ENCODE measurements at places on chromosomes 12 and 14. TPM values are rescaled to one million over a fixed set of nuclear protein-coding genes. Genes with fewer than 3 reads are reported as not detected.

Gene DAAM1
- total RNA-seq = 23.9 TPM

Gene JAG2
- total RNA-seq = 7.2 TPM

DNA sequence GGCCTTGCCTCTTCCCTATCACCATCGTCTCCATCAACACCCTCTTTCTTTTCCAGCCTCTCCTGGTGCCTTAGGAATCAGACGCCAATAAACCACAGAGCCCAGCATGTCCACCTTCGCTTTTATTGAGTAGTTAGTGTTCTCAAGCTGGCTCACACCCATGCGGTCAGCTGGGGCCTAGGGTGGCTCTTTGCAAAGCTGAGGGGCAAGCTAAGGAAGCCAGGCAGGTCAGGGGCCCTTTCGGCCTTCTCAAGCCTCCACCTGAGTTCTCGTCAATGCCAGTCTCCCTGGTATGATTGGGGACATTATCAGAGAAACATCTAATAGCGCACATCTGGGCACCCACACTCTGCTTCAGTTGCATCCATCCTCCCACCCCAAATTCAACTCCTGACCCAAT lies 737 bp upstream of the TEX52 start:
- H3K4me3 ChIP-seq = no peak overlapping the region
- no peak for DNase-seq
- H3K36me3 ChIP-seq = no peaks in the 10 kb centered on the region
- no peaks in the 10 kb centered on the region for H3K4me1 ChIP-seq
- H3K27ac ChIP-seq = no peak overlapping the region

Gene TSHR
- 0.37 TPM for total RNA-seq

DNA sequence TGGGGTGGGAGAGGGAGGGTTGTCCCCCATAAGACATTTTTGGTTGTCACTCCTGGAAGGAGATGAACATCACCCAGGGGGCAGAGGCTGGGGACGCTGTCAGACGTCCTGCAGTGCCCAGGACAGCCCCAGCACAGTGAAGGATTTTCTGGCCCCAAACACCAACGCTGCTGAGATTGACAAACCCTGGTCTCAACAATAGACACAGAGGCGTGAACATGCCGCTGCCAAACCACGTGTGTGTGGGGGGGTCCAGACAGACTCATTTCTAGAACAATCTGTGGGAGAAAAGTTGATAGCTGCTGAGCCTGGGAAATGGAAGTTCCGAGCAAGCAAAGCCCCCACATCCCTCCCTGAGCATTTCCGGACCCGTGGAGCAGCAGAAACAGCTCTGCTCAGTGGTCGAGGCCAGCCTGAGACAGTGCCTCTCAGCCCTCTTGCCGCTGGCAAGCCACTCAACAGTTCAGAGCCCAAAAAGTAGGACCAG lies 43.8 kb upstream of the CLMN start:
- H3K27ac ChIP-seq = no peak overlapping the region
- no peaks in the 10 kb centered on the region for H3K36me3 ChIP-seq
- H3K4me3 ChIP-seq = no peak overlapping the region
- no peaks in the 10 kb centered on the region for H3K27me3 ChIP-seq

- H3K36me3 ChIP-seq = no peaks in the 10 kb centered on the region
- H3K4me1 ChIP-seq = no peaks in the 10 kb centered on the region
- H3K27me3 ChIP-seq = no peaks in the 10 kb centered on the region
- DNase-seq = no peak
- H3K4me3 ChIP-seq = no peak overlapping the region
Measured at GRCh38 chr14:100114109-100114765, 45.2 kb downstream of the DEGS2 start.

DNA sequence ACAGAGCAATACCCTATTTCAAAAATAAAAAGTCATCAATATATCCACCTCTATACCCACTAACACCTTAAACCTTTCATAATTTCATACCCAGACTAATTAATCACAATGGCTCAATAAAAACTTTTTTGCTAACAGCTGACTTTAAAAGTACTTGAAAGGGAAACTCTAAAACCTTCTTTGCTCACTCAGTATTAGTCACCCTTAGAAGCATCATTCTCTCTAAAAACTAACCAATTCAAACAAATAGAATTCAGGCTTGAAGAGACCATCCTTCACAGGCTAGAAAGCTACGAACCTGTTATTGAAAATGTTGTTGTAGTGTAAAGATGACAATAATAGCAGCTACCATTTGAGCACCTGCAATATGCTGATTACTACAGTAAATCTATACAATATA lies 37.2 kb downstream of the HECTD1 start:
- no peaks in the 10 kb centered on the region for H3K27me3 ChIP-seq
- no peak overlapping the region for H3K27ac ChIP-seq
- H3K36me3 ChIP-seq = no peaks in the 10 kb centered on the region
- no peak overlapping the region for H3K4me3 ChIP-seq
- DNase-seq = no peak

- no peak for DNase-seq
- no peaks in the 10 kb centered on the region for H3K36me3 ChIP-seq
- H3K27me3 ChIP-seq = peaks cover 6% of the 10 kb centered on the region
Measured at GRCh38 chr12:107642240-107642639, 43.4 kb upstream of the PWP1 start.

DNA sequence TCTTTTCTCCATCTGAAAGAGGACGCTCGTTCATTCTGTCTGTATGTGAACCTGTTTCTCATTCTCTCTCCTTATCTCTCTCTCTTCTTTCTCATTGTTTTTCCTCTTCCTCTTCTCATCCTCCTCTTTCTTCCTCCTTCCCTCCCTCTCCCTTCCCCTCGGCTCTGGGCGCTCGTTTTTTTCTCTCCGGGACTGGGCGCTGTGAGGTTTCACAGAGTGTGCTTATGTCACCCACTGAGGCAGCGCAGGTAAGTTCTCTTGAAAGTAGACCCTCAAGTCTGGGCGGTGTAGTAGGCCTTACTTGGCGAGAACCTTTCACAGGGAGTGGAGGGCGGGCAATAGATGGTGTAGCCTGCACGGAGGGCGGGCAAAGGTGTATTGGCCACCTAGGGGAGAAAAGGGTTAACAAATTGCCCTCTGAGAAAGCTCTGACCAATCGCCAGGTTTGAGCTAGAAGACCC lies 4.5 kb upstream of the SIX1 start:
- peaks cover 36% of the 10 kb centered on the region for H3K4me1 ChIP-seq
- H3K36me3 ChIP-seq = no peaks in the 10 kb centered on the region
- no peak overlapping the region for H3K27ac ChIP-seq
- no peak for DNase-seq

DNA sequence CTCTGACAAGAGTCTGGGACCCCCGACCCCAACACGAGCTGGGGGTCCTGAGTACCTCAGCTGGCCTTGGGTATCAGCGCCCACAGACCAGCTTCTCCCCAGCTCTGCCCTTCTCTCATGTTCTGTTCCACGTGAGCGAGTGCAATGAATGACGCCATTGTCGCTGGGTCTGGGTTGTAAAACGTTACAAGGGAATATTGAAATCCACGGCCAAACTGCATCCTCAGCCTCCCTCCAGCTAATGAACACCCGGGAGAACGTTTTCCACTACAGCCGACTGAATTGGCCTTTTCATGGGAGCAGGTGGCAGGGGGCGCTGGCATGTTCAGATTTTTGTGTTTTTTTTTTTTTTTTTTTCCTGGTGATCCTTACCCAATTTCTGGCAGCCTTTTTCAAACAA lies 34.7 kb downstream of the TBX5 start:
- H3K36me3 ChIP-seq = no peaks in the 10 kb centered on the region
- H3K4me1 ChIP-seq = no peaks in the 10 kb centered on the region
- no peak overlapping the region for H3K4me3 ChIP-seq
- peaks cover 10% of the 10 kb centered on the region for H3K27me3 ChIP-seq
- no peak for DNase-seq
- no peak overlapping the region for H3K27ac ChIP-seq

DNA sequence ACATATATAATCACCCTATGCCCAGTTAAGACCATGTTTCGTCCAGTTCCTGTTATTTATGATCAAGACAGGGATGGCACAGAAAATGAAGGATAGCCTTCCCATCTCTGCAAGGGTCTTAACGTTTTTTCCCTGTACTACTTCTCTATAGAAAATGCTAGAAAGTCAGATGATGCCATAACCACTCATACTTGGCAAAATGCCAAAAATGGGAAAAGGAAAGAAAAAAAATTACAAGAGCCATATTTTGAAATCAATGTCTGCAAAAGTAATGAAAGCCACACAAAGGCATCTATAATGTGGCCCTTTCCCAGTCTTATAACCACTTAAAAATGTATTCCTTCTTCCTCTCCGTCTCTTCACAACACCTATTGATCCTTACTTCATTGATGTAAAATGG lies 1.8 kb upstream of the MYL6B start:
- peak overlapping the region; percentile 92 for H3K27ac ChIP-seq
- no peaks in the 10 kb centered on the region for H3K27me3 ChIP-seq
- H3K4me3 ChIP-seq = no peak overlapping the region

GRCh38 chr12:85280165-85280983 lies at the start of gene ALX1:
Gene ALX1, plus strand, starts transcription at chr12:85280220. Its CDS starts 42 bp downstream, at chr12:85280262.
- H3K36me3 ChIP-seq = no peaks in the 10 kb centered on the region
- no peak within 1 kb of the TSS for H3K27ac ChIP-seq
- peak; percentile 9 for DNase-seq
- peak within 1 kb of the TSS; percentile 20 for H3K4me3 ChIP-seq

Gene OTOGL
- 0.41 TPM for total RNA-seq

DNA sequence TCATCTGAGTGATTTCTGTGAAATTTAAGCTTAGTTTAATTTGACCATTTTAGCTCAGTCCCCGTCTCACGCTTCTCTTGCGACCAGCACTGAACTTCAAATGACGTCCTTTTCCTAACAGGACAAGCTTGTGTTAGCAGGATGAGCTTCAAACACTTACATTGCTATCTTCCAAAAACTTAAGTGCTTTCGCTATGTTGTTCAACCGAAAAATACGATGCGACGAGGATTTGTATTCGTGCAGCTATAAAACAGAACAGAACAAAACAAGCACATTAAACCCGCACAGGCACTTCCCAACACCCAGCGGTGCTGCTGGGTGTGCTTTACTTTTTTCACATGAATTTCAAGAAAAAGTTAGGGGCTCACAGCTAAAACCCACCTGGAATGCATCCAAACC lies 64.2 kb upstream of the DICER1 start:
- H3K27me3 ChIP-seq = no peaks in the 10 kb centered on the region
- H3K36me3 ChIP-seq = no peaks in the 10 kb centered on the region
- H3K27ac ChIP-seq = no peak overlapping the region

DNA sequence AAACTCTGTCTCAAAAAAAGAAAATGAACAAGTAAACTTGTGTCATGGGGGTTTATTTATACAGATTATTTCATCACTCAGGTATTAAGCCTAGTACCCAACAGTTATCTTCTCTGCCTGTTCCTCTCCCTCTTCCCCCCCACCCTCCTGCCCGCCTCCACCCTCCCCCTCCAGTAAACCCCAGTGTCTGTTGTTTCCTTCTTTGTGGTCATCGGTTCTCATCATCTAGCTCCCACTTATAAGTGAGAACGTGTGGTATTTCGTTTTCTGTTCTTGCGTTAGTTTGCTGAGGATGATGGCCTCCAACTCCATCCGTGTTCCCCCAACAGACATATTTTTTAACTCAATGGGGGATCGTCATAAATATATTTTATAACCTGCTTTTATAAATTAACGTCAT lies 12.3 kb downstream of the IL31 start:
- no peaks in the 10 kb centered on the region for H3K4me1 ChIP-seq
- DNase-seq = no peak
- no peak overlapping the region for H3K4me3 ChIP-seq
- H3K36me3 ChIP-seq = no peaks in the 10 kb centered on the region

Gene KRT74
- not detected for total RNA-seq

- H3K36me3 ChIP-seq = no peaks in the 10 kb centered on the region
- H3K27ac ChIP-seq = peak overlapping the region; percentile 18
- no peaks in the 10 kb centered on the region for H3K27me3 ChIP-seq
- no peak for DNase-seq
Measured at GRCh38 chr12:11785712-11786111, 136.2 kb downstream of the ETV6 start.

DNA sequence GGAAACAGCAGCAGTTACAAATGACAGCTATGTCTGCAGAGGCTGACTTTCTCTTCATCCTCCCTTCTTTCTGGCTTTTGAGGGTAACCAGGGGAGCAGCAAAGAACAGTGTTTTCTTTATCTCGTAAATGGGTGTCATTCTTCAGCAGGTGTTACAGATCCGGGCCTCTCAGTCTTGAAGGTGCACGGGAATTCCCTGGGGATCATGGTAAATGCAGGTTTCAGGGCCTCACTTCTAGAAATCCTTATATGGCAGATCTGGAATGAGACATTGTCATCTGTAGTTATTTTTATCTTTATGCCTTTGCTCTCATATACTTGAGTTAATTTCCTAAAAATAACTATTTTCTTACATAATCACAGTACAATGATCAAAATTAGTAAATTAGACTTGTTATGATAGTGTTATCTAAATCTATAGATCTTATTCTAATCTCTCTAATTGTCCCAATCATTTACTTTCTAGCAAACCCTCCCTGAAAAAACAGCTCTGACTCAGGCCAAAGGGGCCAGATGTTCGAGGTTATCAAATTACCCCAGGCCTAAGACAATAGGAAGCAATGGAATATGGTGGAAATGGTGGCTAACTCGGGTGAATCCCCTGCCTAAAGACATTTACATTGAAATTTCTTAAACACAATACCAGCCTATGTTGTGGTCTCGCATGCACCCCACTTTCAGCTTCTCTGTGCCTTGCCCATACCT lies 145.0 kb downstream of the CAND1 start:
- H3K4me1 ChIP-seq = no peaks in the 10 kb centered on the region
- H3K27me3 ChIP-seq = no peaks in the 10 kb centered on the region
- H3K36me3 ChIP-seq = no peaks in the 10 kb centered on the region
- no peak overlapping the region for H3K4me3 ChIP-seq
- H3K27ac ChIP-seq = no peak overlapping the region

Gene KRT75
- total RNA-seq = not detected

- no peak overlapping the region for H3K4me3 ChIP-seq
- H3K27ac ChIP-seq = no peak overlapping the region
- H3K36me3 ChIP-seq = no peaks in the 10 kb centered on the region
- H3K4me1 ChIP-seq = no peaks in the 10 kb centered on the region
Measured at GRCh38 chr14:56145965-56146364, 27.8 kb downstream of the PELI2 start.

Gene TPPP2
- not detected for total RNA-seq

DNA sequence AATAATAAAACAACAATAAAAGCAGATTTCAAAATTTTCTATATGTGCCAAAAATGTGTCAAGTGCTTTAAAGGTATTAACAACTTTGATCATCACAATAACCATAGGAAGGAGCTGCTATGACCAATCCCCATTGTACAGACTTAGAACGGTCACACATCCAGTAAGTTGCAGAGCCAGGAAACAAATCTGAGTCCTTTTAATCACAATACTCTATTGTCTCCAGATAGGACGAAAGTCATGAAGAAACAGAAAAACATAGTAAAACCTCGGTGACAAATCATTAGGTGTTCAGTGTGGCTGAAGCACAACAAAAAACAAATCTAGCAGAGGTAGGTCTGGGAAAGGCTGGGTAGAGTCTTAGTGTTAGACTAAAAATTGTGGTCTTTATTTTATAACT lies 178.8 kb downstream of the GRIP1 start:
- no peaks in the 10 kb centered on the region for H3K4me1 ChIP-seq
- no peak overlapping the region for H3K4me3 ChIP-seq
- no peaks in the 10 kb centered on the region for H3K27me3 ChIP-seq
- DNase-seq = no peak
- no peak overlapping the region for H3K27ac ChIP-seq

Gene CCDC175
- total RNA-seq = not detected

Gene PRR4
- total RNA-seq = 1.1 TPM
